Chondrocyte (in vitro differentiated cells): ENCODE measurements at places on chromosomes 13 and 19. TPM values are rescaled to one million over a fixed set of nuclear protein-coding genes. Genes with fewer than 3 reads are reported as not detected.

The LYPD3 gene
- total RNA-seq = 0.39 to 1.0 TPM (median 0.59 TPM) in 3 replicates

The KLK15 gene
- total RNA-seq = not detected in 3 replicates

DNA sequence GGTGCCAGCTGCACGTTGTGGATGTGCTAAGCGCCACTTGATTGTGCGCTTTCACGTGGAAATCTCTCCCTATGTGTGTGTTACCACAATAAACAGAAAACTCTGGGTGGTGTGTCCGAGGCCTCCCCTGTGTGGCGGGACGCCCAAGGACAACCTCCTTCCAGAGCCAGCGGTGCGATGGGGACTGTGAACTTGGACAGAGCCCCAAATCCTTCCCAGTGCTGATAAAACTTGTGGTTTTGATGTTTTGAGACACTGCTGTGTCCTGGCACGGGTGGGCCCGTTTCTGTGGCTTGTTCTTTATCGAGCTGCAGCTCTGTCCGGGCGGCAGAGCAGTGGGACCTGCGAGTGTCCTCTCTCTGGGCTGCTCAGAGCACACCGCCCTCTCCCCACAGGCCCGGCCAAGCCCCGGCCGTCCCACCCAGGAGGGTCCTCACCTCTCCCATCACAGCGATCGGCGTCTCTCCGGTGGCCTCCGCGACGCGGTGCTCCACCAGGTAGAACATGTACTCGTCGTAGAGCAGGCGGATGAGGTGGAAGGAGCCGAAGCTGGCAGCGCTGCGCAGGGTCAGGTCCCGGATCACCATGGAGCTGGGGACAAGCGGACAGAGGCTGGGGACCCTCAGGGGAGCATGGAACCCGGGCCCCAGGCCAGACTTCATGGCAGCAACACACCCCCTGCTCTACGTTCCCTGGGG, 18.8 kb upstream of the RANBP3 start:
- no peak for DNase-seq
- no peak overlapping the region for H3K4me3 ChIP-seq
- H3K27me3 ChIP-seq = no peaks in the 10 kb centered on the region
- no peak overlapping the region for H3K27ac ChIP-seq

DNA sequence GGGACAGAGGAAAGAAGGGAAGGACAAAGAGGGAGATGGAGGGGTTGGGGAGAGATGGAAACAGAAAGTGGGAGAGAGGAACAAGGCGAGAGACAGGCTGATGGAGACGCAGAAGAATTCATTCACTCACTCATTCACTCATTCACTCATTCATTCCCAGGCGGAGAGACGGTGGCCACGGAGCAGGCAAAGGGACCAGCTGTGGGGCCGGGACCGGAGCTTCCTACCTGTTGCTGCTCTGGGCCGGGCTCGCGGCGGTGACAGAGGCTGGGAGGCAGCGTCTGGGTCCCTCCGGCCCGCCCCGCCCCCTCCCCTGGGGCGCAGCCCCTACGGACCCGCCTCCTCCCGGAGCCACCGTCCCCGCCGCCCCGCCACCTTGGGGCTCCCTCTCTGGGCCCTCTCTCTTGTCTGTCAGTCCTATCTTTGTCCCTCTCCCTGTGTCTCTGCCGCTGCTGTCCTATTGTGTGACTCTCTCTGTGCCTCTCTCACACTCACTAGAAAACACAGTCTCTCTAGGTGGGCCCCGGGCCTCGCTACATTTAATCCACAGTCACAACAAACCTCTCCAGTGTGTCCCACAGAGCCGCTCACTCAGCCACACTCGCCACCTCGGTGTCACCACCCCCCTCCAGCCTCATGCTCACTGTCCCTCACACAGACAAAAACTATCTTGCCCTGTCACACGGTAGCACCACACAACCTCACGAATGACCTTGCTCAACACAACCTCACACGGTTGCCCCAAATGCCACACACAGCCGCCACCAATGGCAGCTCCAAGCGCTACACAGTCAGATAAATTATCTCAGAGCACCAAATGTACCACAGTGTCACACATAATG, at the start of gene GNG8:
Gene GNG8, minus strand, starts transcription at position 283 of the 842 bp plus-strand sequence. CDS start 1,520 bp downstream, outside the sequence.
- H3K4me3 ChIP-seq = no peak within 1 kb of the TSS
- peaks cover 2% of the 10 kb centered on the region for H3K27me3 ChIP-seq
- H3K36me3 ChIP-seq = no peaks in the 10 kb centered on the region

The TBXA2R gene
- 5.4 to 5.8 TPM in 2 of 3 replicates, not detected in the other for total RNA-seq

GRCh38 chr13:45353895-45354294, 12.9 kb upstream of the TPT1 start:
- H3K36me3 ChIP-seq = peaks cover 21% of the 10 kb centered on the region
- no peak overlapping the region for H3K4me3 ChIP-seq
- DNase-seq = no peak
- H3K27ac ChIP-seq = no peak overlapping the region
- H3K4me1 ChIP-seq = peaks cover 18% of the 10 kb centered on the region

GRCh38 chr19:51749979-51750378, 1.7 kb downstream of the FPR1 start:
- H3K27me3 ChIP-seq = no peaks in the 10 kb centered on the region
- no peaks in the 10 kb centered on the region for H3K4me1 ChIP-seq
- H3K27ac ChIP-seq = no peak overlapping the region
- H3K36me3 ChIP-seq = no peaks in the 10 kb centered on the region
- no peak for DNase-seq
- no peak overlapping the region for H3K4me3 ChIP-seq

GRCh38 chr13:113630296-113630695, 27.7 kb downstream of the ATP4B start:
- H3K36me3 ChIP-seq = peaks cover 42% of the 10 kb centered on the region
- H3K27me3 ChIP-seq = no peaks in the 10 kb centered on the region
- no peak overlapping the region for H3K4me3 ChIP-seq
- H3K4me1 ChIP-seq = peaks cover 14% of the 10 kb centered on the region
- H3K27ac ChIP-seq = no peak overlapping the region

The MAST1 gene
- 0.44 to 1.6 TPM (median 0.97 TPM) in 3 replicates for total RNA-seq

The MED4 gene
- total RNA-seq = 32.5 to 45.1 TPM (median 34.6 TPM) in 3 replicates

DNA sequence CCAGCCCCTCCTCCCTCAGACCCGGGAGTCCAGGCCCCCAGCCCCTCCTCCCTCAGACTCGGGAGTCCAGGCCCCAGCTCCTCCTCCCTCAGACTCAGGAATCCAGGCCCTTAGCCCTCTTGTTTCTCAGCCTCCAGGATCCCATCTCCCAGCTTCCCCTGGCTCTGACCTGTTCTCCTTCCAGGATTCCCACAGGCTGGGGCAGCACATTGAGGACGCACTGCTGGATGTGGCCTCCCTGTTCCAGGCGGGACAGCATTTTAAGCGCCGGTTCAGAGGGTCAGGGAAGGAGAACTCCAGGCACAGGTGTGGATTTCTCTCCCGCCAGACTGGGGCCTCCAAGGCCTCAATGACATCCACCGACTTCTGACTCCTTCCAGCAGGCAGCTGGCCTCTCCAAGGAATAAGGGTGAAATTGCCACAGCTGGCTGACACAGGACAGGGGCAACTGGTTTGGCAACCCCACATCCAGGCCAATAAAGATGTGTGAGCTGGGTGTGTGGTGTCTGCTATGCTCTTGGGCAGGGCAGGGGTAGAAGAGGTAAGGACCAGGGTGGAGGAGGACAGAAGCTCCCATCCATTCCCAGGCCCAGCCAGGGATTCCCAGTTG, 22.4 kb downstream of the CPT1C start:
- no peak overlapping the region for H3K27ac ChIP-seq
- DNase-seq = no peak
- no peaks in the 10 kb centered on the region for H3K27me3 ChIP-seq
- peaks cover 6% of the 10 kb centered on the region for H3K36me3 ChIP-seq

DNA sequence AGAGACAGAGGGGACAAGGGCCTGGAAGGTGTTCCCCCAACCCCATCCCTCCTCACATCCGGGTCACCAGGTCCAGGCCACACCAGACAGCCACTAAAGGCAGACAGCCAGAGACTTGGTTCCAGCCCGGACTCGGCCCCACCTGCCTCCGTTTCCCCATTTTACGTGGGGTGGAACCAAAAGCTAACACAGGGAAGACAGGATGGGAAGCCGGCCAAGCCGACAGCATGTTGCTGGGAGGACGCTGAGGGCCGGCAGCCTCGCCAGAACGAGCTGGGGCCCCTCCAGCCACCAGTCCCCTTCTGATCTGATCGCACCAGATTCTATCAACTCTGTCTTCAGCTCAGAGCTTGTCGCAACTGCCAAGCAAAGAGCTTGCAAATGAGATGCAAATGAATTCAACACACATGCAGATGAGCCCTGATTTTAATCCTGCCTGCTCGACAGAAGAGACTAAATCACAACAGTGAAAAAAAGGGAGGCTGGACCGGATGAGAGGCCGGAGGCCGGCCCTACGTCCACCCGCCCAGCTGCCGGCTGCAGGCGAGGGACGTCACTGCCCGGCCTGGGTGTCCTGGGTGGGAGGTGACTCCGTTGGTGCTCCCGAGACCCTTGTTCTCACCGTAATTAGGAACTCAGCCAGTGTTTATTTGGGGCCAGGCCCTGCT, 17.5 kb upstream of the SHC2 start:
- no peak overlapping the region for H3K4me3 ChIP-seq
- no peaks in the 10 kb centered on the region for H3K27me3 ChIP-seq
- no peak overlapping the region for H3K27ac ChIP-seq
- peaks cover 3% of the 10 kb centered on the region for H3K36me3 ChIP-seq
- no peak for DNase-seq

GRCh38 chr19:50255115-50255514, 51.7 kb downstream of the MYH14 start:
- peaks cover 6% of the 10 kb centered on the region for H3K36me3 ChIP-seq
- H3K4me3 ChIP-seq = no peak overlapping the region
- DNase-seq = no peak
- H3K27ac ChIP-seq = no peak overlapping the region
- no peaks in the 10 kb centered on the region for H3K27me3 ChIP-seq

DNA sequence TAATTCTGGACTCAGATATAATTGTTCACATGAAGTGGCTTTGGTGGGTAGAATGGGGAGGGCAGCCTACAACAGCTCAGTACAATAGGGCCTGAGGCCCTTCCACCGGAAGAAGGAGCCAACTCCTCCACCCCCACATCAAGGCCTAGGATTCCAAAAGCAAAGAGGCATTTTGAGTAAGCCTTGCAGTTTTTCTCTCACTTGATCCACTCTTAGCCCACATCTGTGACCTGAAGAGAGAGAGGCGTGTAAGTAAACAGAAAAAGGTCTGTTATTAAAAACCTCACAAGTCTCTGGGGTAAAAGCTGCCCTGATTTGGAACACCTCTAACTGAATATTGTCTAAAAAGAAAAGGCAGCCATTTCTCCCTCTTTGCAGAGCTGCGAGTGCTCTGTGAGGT, 214.1 kb upstream of the KL start:
- no peak for DNase-seq
- no peaks in the 10 kb centered on the region for H3K36me3 ChIP-seq
- peaks cover 5% of the 10 kb centered on the region for H3K4me1 ChIP-seq
- no peaks in the 10 kb centered on the region for H3K27me3 ChIP-seq
- H3K4me3 ChIP-seq = no peak overlapping the region

DNA sequence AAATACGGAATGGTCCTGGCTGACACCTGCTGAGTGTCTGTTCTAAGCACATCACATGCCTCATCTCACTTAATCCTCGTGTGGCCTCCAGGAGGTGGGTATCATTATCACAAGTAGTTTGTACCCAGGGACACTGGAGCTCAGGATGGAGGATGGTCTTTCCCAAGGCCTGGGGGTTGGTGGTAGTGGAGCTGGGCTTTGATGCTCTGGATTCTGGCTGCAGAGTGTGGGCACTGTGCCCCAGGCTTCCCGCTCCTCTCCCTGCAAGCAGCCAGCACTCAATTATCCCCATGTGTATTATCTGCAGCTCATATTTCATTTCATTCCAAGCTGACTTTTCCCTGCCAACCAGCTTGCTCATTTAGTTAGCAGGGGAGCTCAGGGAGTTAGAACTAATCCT, 52.1 kb downstream of the SIAH3 start:
- DNase-seq = no peak
- no peak overlapping the region for H3K27ac ChIP-seq
- no peaks in the 10 kb centered on the region for H3K27me3 ChIP-seq
- no peaks in the 10 kb centered on the region for H3K36me3 ChIP-seq
- peaks cover 11% of the 10 kb centered on the region for H3K4me1 ChIP-seq

DNA sequence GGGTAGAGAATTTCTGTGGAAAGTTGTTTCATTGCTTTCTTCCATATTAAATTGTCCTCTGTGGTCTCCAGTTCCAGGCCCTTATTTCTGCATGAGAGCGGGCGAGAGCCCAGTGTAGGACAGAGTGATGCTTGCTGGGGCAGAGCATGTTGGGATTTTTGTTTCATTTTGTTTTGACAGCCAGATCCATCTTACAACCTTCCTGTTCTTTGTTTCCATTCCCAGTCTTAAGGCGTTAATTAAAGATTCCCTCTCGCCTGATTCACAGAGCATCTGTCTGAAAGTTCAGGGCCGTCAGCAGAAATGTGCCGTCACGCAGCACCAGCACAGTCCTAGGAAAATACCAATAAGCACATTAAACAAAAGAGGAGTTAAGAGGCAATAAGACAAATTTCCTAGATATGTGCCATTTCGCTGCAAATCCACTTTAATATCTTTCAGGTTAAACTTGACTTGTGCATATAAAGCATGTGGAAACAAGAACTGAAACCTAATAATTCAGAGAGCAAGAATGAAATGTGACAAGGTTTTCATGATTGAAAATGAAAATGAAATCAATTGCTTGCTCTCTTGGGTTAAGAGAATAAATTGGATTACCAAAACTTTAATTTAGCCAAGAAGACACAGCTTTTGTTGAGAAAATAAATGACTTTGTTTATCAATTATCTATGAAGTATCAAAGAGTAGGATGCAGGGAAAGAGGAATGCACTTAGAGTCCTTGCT, 210.7 kb upstream of the SLC10A2 start:
- DNase-seq = no peak
- H3K27me3 ChIP-seq = no peaks in the 10 kb centered on the region
- H3K27ac ChIP-seq = no peak overlapping the region
- no peak overlapping the region for H3K4me3 ChIP-seq
- no peaks in the 10 kb centered on the region for H3K36me3 ChIP-seq
- peaks cover 7% of the 10 kb centered on the region for H3K4me1 ChIP-seq

DNA sequence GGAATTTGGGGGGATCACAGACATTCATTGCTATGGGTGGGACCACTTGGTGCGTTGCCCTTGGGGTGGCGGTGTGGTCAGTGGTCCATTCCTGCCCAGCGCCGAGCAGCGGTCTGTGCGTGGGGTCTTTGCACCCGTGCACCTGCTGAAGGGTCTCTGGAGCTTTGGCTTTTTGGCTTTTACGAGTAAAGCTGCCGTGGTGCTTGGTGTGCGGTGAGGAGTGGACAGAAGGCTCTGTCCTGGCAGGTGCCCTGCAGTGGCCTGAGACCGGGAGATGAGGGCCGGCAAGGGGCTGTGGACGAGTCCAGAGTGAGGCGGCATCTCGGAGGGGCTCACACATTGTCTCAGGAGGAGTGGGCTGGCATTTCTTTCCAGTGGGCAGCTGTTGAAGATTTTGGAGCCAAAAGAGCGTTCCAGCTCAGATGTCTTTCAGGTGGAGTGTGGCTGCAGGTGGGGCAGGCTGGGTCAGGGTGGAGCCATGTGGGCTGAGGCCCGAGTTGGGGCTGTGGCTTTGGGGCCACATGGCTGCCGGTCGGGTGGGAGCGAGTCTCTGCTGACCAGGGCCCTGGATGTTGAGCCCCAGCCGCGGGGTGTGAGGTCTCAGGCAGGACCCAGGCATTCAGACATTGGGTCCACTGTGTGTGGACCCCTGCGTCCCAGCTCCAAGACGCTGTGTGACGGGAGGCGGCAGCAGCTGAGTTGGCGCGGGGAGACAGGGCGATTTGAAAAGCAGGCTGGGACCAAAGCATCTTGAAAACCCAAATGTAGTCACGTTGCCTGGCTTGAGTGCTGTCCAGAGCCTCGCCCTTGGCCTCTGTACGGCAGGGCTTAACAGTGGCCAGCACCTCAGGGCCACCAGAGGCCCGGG, 11.7 kb downstream of the GNA11 start:
- H3K27ac ChIP-seq = no peak overlapping the region
- H3K36me3 ChIP-seq = no peaks in the 10 kb centered on the region
- no peak overlapping the region for H3K4me3 ChIP-seq

- no peaks in the 10 kb centered on the region for H3K27me3 ChIP-seq
- no peak overlapping the region for H3K4me3 ChIP-seq
- no peak overlapping the region for H3K27ac ChIP-seq
- peaks cover 3% of the 10 kb centered on the region for H3K4me1 ChIP-seq
- no peaks in the 10 kb centered on the region for H3K36me3 ChIP-seq
Measured at GRCh38 chr13:84917252-84917878, 881.9 kb downstream of the SLITRK6 start.

The YJEFN3 gene
- total RNA-seq = 3.6 to 5.3 TPM (median 4.0 TPM) in 3 replicates
